Activated CD4-positive, alpha-beta T cell treated with anti-CD3 and anti-CD28 coated beads, Interleukin-2, amount 50 U/mL, for 16 hours (primary cell): ENCODE measurements at places on chromosomes 5 and 9.
A peak's percentile ranks its signal among the peaks of the same experiment; 100 is the strongest.

GRCh38 chr5:83368319-83368718 lies 103.2 kb upstream of the VCAN start:
- DNase-seq: no peak

GRCh38 chr5:126847456-126847820 lies 70.5 kb downstream of the LMNB1 start:
- no peak for DNase-seq

GRCh38 chr5:122322801-122323548 lies 10.9 kb downstream of the SNCAIP start:
- no peak for DNase-seq

- DNase-seq: no peak
These were observed 315.5 kb upstream of the RGMB start for GRCh38 chr5:98458004-98458403.

DNA sequence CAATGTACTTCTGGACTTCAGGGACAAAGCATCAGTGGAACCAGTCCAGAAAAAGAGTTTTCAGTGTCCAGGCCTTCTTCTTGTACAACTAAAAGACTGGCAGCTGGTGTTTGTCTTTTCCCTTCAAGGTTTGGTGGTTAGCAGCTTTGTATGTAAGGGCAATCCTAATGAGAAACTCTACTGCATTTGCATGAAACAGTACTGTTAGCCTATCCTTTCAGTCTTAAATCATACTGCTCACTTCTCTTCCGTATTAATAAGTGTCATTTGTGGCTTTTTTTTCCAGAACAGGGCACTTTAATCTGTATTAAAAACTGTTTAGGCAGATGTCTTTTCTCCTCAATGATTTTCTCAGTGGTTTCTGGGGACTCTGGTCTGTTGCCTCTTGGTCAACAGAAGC lies 48.9 kb downstream of the FAM174A start:
- no peak for DNase-seq

DNA sequence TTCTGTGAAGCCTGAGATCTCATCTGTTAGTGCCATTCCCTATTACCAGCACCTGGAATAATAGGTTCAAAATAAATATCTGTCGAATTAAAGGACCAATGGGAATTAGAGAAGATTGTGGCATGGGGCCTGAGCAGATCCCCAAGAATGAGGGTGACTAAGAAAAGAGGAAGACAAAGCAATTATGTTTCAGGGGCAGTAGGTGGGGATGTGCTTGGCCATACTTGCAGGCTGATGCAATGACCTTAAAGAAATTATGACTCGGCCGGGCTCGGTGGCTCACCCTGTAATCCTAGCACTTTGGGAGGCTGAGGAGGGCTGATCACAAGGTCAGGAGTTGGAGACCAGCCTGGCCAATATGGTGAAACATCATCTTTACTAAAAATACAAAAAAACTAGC lies 562.8 kb downstream of the PTPRD start:
- no peak for DNase-seq

DNA sequence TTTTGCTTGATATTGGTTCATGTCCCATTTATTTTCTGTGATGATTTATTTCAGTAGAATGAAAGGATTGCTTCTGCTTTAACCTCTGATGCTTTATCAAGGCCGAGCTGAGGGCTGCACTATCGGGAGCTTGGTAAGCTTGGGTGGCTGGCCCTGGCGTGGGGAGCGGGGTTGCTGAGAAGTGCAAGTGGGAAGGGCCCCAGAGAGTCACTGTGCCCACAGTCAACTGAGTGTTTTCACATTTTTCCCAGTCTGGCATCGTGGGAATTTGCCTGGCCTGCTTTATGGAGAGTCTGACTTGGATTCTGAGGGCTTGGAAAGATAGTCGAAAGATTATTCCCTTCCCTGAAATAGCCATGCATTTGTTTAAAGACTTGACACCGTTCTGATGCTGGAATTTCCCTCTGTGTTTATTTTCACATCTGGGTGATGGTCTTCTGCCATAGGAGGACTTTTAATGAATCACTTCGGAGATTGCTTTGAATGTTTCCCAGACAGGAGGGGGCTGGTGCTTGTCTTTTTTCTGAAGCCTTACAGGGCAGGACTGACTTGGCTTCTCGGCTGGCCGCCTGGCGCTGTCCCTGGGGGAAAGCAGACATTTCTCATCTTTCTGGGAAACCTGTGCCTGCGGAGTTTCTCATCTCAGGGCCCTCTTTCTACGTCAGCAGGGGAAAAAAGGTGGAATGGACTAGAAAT lies 139.0 kb downstream of the BOD1 start:
- no peak for DNase-seq

DNA sequence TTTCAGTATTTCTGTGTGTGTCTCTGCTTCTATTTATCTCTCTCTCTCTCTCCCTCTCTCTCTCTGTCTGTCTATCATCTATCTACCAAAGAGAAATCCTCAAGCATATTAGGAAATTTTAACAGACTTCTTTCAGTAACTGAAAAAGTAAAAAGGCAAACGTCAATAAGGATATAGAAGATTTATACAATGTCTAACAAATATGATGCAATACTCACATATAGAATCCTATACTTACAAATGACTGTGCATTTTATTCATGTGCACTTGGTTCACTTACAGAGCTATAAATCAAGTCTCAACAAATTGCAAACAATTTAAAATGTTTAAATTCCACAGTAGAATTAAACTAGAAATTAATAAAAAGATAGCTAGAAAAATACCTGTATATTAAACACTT lies 289.0 kb downstream of the PSAT1 start:
- no peak for DNase-seq

- peak; percentile 51 for DNase-seq
These were observed 288.8 kb downstream of the ARL15 start for GRCh38 chr5:54021431-54022164.

DNA sequence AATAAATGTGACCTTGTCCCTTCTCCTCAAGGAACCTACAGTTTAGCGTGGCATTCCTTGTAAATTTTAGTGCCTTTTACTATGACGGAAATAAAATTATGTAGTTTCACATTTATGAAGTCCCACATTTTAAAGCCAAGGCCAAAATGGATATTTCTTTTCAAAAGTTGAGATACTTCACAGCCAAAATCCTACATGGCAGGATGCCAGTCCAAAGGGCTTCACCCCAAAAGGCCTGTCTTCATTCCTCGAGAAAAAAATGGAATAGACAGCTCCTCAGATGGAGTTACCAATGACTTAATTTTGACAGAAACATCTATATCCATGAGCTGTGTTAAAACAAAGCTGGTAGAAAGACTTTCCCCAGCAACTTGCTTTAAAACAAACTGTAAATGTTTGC lies 211.2 kb downstream of the GLIS3 start:
- no peak for DNase-seq

DNA sequence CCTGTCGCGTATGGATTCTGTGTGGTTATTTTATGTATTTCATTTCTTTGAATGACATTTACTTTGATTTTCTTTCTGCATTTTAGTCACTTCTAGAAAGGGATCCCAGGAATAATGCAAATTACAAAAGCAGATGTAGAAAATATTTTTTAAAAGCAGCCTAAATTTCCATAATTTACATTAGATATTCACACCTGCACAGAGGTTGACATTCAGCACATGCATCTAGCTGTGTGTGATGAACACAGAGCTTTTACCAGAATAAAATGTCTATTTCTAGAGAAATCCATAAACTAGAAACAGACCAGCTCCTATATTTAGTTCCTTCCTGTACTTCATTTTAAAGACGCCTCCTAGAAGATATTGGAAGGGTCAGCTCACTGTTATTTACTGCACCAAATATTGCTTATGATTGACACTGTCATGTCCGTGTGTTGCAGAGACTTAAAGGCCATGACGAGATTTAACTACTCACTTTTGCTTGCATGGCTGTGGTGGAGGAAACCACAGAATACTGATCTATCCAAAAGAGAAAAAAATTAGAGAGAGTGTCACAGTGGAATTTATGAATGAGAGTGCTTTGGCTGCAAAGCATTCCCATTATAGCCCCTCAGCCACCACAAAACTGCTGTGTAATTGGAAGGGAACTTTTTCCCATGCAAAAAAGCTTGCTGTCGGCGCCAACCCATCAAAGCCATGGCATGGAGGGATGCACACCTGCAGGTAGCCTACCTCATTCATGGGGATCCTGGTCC lies 58.1 kb downstream of the EBF1 start:
- no peak for DNase-seq

DNA sequence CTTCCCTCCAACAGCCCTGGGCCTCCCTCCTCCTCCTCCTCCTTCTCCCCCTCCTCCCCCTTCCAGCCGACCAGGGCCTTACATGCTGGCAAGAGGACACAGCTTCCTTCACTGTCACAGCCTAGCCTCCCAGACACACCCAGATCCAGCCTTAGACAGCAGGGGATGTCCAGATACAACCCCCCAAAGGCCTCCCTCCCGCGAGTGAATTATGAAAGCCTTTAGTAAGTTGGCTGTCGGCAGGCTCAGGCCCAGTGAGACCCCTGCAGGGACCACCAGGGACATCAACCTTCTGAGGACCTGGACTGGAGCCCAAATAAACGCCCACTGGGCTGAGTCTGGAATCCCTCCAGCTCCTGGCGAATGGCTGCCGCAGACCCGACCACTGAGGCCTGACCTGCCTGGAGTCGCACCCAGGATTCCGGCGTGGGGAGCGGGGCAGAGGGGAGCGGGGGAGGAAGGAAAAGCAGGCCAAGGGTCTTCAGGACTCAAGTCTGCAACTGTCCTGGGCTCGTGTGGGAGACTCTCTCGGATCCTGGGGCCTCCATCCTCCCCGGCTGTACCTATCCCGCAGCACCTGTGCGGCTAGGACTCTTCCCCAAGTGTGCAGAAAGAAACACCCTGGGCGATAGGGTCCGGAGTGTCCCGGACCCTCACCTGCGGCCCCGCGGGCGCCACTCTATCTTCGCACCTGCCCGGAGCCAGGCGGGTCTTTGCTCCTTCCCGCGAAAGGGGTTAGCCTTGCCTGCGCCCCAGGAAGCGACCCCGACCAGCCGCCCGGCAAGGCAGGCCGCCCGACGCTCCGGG lies 705 bp downstream of the SEPTIN8 start:
- no peak for DNase-seq
